CD8-positive, alpha-beta memory T cell (primary cell): ENCODE measurements at places on chromosomes 12 and 14.

- no peak for DNase-seq
Measured at GRCh38 chr14:31986405-31986804, 90.7 kb upstream of the ARHGAP5 start.

- DNase-seq, result no peak
Measured at GRCh38 chr14:48970943-48971342, 615.2 kb downstream of the RPS29 start.

- no peak for DNase-seq
Measured at GRCh38 chr12:52313926-52314325, 7.3 kb downstream of the KRT83 start.

GRCh38 chr14:88630565-88630964, 67.7 kb downstream of the ZC3H14 start:
- no peak for DNase-seq

GRCh38 chr12:106085213-106085612, 53.5 kb downstream of the NUAK1 start:
- no peak for DNase-seq

DNA sequence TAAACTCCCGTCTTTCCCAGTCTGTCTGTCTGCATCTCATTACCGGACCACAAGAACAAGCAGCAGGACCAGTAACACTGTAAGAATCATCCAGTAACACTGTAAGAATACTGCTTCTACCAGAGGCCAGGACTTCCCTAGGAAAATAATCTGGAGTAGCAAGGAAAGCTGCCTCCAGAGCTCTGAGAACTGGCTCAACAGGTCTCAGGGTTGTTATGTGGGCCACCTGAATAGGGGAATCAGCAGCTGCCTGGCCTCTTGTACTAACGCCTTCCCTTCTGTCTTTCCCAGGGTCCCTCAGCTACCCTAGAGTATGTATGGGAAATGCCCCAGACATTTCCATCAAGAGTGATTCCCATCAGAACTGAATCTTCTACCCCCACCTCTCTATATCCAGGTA, 954 bp upstream of the SLC39A2 start:
- DNase-seq, result no peak

DNA sequence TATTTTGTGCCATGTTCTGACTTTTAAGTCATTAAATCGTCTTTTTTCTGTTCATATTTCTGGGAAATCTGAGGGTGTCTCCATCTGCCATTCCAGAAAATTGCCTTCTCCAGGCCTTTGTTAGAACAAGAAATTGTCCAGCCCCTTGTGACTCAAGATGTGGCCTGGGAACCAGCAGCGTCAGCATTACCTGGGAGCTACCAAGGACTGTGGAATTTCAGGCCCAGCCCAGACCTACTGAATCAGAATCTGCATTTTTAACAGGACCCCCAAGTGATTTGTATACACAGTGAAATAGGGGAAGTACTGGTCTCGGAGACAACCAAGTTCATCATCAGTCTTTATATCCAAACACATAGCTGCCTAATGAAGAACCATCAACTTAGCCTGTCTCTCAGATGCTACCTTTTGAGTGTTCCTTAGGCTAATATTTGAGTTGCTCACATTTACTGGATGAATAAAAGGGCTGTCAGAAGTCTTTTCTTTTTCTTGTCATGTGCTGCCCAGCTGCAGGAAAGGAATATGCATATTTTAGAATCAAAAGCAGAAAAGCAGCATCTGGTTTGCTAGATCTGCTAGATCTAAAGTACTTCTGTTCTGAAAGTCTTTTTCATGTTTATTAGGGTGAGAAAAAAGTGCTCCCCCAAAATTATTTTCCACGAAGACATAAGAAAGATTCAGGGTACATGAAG, 21.2 kb downstream of the GPHB5 start:
- DNase-seq, result no peak

DNA sequence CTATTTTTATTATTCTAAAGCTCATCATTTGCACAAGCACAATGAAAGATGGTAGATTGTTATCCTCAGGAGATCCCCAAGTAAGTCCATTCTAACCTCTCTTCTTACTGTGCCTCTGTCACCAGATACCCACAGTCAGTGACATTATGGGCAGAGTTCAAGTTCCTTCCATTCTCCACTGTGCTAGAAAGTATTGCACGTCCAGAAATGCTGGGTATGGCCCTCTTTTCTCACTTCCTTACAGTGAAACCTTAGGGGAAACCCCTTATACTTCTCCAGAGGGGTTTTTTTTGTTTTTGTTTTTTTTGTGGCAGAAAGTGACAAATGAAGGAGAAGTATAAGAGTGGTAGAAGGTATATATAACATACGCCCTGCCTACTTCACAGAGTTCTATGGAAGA, 102.9 kb downstream of the DIO2 start:
- DNase-seq, result no peak

- DNase-seq, result no peak
Measured at GRCh38 chr12:92951006-92951405, 21.9 kb upstream of the EEA1 start.

- no peak for DNase-seq
Measured at GRCh38 chr12:124028555-124028925, 55.5 kb downstream of the ZNF664 start.

DNA sequence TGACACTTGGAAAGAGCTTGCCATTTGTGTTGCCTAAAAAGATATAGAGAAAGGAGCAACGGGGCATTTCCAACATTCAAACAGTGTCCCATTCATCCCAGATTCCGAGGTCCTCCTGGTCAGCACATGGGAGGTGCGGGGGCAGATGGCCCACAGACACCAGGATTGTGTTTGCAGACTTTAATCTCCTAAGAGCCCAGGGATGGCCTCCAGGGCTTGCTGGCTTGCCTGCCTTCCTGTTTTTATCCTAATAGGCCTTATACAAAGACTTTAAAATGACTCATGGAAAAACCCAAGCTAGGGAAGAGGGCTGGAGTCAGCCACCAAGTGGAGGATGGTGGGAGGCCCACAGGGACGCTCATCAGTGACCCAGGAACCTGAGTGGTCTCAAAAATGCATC, 21.5 kb upstream of the FAM181A start:
- no peak for DNase-seq

DNA sequence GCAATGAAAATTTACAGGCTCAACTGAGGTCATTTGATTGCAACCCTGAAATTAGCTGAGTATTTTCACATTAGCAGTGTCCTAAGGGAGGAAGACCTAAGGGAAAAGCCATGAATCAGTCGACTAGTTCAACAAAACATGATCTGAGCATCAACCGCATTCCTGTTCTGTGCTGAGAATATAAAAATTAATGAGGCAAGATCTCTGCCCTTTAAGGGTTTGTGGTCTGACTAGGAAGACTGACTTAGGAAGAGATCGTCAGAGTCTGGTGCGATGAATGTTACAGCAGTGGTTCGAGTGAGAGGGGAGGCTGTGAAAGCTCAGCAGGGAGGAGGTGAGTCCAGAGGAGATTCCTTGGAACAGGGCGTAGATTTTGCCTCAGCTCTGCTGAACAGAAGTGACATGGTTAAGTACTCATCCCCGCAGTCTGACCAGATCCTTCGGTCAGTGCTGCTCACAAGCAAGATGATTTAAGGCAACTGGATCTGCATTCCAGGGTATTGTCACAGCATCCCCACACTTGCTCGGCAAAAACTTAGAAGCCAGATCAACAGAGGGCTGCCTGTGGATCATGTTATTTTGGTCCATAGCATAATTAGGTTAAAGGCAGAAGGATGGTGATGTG, 49.6 kb downstream of the BMAL2 start:
- DNase-seq, result no peak

GRCh38 chr12:110822821-110823415, 23.9 kb upstream of the CCDC63 start:
- no peak for DNase-seq

GRCh38 chr12:88400302-88400701, 180.0 kb downstream of the KITLG start:
- no peak for DNase-seq

GRCh38 chr12:120733574-120733973, 7.9 kb downstream of the ACADS start:
- DNase-seq, result no peak

DNA sequence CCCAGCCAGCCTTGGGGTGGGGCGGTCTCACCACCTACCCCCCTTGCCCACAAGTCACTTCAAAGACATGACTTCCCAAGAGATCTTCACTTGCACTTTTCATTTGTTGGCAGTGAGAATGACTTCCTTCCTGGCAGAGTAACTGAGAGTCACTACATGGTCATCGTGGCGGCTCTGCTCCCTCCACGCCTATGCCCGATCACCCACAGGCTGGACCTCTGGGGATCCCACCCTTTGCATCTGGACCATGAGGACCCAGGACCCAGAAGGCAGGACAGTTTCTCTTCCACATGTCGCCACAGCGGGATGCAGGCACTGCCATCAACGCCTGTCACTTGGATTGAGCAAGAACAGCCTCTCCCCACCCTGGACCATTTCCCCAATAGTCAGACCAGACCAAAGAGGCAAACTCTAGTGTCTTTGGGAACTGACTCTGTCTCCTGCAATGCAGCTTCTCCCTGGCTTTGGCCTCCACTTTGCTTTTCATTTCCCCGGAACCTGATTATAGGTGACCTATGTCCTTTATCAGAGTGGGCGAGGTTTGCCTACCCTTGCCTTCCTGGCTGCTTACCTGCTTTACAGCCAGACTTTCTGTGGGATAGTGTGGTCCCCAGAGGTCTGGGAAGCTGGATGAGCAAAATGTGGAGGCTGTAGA, 3.6 kb downstream of the VDR start:
- DNase-seq, result no peak

DNA sequence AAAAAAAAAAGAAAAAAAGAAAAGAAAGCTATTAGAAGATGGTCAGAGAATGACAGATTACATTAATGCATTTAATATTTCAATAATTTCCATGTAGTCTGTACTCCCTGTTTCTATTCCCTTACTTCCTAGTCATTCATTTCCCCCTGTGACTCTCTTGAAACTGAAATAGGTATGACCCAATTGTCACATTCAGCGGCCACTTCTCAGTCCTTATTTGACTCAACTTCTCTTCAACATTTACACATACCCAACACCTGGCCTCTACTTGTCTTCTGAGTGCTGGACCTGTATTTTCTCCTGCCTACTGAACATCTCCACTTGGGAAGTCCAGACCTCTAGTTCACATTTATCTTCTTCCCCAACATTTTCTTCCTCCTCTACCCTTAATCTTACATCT, 7.2 kb downstream of the EEA1 start:
- no peak for DNase-seq

GRCh38 chr14:105280525-105280924, 20.3 kb downstream of the BRF1 start:
- no peak for DNase-seq

- no peak for DNase-seq
Measured at GRCh38 chr14:99609245-99610170, 5.5 kb upstream of the CCDC85C start.

DNA sequence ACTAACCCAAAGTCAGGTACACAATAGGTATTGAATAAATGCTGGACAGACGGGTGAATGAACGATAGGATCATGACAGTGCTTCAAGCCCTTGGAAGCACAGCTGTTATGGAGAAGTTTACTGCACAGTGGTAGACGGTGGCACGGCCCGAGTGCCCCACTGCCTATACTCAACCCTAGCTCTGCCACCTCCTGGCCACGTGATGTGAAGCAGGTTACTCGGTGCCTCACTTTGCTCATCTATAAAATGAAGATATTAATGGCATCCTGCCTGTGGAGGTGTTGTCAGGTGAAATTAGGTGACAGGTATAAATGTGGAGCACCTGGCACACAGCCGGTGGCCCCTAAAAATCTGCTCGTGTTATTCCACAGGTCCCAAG, 5.8 kb downstream of the ASB2 start:
- peak; percentile 60 for DNase-seq

GRCh38 chr14:103127356-103127755, 4.1 kb downstream of the TNFAIP2 start:
- DNase-seq, result no peak

DNA sequence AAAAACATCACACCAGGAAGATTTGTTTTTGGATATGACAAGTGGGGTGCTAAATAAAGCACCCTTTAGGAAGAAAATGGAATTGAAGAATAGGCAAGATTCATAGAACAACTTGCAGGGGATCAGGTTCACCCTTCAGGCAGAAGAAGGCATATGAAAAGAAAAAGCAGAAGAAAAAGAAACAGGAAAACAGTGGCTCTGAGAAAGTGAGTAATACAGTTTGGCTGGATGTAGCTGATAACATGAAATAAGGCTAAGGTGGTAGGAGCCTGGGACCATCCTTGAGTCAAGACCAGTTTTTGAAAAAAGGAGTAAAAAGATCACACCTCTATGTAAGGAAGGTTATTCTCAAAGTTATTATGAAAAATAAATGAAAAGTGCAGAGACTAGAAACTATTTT, 42.4 kb downstream of the TRIP11 start:
- no peak for DNase-seq

DNA sequence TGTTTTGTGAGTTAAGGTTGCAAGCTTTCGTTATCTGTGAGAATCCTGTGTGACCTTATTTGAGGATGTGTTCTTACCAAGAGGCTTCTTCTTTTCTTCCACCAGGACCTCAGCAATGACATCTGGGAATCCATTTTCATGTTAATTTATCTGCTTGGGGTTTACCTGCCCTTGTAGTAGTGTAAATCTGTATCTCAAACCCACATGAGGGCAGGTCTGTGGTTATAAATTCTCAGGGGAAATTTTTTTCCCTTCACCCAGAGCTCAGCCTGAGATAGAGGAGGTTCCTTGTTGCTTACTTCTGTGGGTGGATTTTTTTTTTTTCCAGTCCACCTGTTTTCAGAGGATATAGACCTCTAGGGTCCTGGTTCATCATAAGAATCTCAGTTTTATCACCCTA, 70.8 kb downstream of the AKAP6 start:
- DNase-seq, result no peak

DNA sequence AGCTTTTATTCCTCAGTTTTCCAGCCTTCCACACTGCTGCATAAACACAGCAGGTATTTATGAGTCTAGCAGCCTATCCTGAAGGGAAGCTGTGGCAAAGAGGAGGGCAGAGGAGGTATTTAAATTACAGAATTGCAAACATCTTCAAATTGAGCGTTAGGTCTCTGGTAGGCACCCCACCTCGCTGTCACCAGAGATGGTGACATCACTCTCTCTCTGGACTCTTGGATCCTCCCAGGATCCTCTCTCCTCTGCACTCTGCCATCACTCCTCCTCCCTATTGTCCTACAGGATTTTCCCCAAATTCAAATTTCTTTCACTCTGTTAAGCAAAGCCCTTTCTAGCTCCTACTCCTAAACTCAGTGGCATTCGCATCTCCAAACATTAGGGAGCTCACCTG, 6.7 kb downstream of the PLEKHD1 start:
- DNase-seq, result no peak

GRCh38 chr14:101178184-101179072, 274.9 kb upstream of the RTL1 start:
- no peak for DNase-seq

GRCh38 chr12:61915420-61915819, 344.8 kb upstream of the USP15 start:
- no peak for DNase-seq

- no peak for DNase-seq
Measured at GRCh38 chr14:61099216-61099835, 118.3 kb downstream of the SLC38A6 start.

DNA sequence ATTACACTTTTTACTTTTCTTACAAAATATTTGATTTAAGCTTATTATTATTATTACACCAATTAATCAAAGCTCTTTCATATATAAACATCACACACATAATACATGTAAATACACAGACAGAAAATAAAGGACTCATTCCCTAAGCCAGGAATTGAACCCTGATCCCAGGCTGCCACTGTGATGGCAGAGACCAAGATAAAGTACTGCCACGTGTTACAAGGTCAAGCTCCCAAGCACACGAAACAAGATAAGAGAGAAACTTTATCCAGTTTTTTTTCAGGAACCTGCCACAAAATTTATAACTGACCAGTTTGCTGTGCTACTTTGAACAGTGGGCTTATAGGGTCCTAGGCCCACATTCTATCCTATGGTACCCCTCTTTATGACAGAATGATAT, 111.3 kb downstream of the EML1 start:
- DNase-seq, result no peak
